Kidney epithelial cell (primary cell): ENCODE measurements at places on chromosomes 6 and 20. TPM values are rescaled to one million over a fixed set of nuclear protein-coding genes. Genes with fewer than 3 reads are reported as not detected.
A peak's percentile ranks its signal among the peaks of the same experiment; 100 is the strongest.

Gene PROKR2
- total RNA-seq, result not detected in 2 replicates

- DNase-seq, result no peak
Observed at GRCh38 chr20:46419882-46420281, 13.5 kb upstream of the ELMO2 start.

Gene STMND1
- 0.07 TPM in 1 of 2 replicates, not detected in the other for total RNA-seq

Gene OR2H1
- total RNA-seq, result not detected in 2 replicates

DNA sequence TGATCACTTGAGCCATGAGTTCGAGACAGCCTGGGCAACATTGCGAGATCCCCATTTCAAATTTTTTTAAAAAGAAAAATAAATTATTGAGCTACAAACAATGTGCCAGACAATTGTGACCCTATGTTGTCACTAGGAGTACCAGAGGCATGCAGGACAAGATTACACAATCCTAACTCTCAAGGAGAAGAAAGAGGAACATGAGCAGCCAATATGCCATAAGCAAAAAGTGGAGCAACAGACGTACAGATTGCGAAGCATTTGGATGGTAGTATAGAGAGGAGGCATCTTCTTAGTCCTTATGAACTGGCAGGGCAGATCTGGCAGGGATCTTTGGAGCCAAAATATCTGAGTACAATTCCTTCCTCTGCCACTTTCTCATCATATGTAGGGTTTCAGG is 156.4 kb downstream of the OR2B2 start:
- no peak for DNase-seq

GRCh38 chr6:82248273-82248735 is 760 bp upstream of the IBTK start:
- peak; percentile 91 for DNase-seq

DNA sequence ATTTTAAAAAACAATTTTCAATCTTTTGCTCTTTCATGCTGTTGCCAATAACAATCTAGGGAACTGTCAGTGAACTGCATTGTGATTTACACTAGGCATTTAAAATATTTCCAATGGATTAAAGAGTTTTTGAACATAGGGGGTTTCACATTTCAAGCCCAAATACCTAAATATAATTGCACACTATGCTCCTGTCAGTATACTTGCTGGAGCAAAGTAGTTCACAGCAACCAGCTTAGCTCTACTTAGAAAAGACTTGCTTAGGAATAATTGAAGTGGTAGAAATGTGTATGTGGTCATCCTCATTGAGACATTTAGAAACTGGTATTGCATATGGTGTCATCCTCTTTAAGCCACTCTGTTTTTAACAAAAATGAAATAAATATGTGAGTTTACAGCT is 41.7 kb upstream of the REV3L start:
- DNase-seq, result no peak

DNA sequence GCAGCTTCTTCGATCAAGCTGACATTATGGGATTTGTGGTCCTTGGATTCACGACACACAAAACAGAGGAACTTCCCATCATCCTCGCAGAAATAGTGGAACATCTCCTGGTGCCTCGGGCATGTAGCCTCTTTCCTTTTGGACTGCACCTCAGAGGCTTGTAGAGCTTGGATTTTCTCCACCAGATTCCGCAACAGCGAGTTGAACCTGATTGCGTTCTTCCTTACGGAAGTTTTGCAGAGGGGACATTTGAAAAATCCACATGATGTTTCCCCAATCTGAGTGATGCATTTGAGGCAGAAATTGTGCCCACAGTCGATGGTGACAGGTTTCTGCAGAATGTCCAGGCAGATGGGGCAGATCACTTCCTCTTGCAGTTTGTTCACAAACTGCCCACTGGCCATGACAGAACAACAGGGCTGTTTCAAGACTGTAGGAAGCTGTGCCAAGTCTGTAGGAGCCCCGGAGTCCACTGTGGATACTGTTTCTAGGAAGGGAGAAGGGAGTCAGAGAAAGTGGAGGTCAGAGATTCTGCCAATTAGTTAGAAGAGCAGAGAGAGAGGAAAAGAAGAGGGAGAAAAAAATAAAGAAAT is 392 bp downstream of the TRIM31 start:
- no peak for DNase-seq

DNA sequence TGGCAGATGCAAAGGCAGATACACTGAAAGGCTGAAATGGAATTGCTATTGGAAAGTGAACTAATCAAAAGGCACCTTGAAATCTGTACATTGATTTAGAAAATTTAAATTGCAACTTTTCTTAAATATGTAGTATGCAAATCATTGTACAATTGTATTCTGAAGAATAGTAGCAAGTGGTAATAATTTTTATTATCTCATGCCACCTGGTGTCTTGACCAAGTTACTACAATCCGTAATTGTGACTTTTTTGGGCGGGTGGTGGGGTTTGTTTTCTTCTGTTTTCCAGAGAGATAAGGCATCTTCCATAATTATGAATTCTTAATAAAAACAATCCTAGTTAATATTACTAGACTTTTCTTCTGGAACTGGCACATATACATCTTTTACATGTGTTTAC is 12.5 kb upstream of the BCKDHB start:
- DNase-seq, result no peak

DNA sequence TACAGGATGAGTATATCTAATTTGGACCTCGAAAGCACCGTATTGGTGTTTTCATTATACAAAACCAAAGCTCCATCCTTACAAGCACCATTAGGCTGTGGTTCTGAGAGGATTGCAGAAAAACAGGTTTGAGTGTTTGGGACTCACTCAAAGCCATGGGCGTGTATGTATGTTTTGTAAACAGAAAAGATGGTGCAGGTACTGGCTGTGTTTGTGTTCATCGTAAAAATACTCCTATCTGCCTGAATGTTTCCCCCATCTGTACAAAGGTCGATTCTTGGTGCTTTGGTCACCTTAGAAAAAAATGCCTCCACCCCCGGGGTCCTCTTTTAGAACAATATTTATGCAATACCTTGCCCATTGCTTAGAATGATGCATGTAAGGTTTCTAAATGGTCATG is 286.6 kb downstream of the TSHZ2 start:
- DNase-seq, result no peak

- DNase-seq, result no peak
Observed at GRCh38 chr6:56868687-56869086, 86.2 kb upstream of the BEND6 start.

Gene NRSN1
- total RNA-seq, result not detected in 2 replicates

- no peak for DNase-seq
Observed at GRCh38 chr20:64137598-64138031, 26.6 kb upstream of the MYT1 start.

GRCh38 chr20:10578607-10579006 is 95.2 kb downstream of the JAG1 start:
- no peak for DNase-seq

DNA sequence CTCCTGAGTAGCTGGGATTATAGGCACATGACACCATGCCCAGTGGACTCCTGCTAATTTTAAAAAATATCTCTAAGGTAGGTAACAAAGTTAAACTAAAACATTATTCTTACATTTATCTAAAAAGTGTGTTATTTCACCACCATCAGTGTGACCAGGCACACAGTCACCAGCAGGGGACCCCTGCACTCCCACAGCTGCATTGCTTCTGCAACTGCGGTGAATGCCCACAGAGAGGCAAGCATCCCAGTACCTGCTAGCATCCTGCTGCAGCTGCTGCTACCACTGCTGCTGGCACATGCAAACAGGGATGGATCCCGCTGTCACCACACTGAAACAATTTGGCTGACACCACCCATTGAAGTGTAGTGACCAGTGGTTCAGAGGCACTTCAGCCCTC is 21.9 kb upstream of the EPB41L2 start:
- DNase-seq, result no peak

Gene BEND6
- total RNA-seq, result 2.7 and 2.8 TPM in 2 replicates

GRCh38 chr6:109853426-109853825 is 124.7 kb upstream of the GPR6 start:
- no peak for DNase-seq

DNA sequence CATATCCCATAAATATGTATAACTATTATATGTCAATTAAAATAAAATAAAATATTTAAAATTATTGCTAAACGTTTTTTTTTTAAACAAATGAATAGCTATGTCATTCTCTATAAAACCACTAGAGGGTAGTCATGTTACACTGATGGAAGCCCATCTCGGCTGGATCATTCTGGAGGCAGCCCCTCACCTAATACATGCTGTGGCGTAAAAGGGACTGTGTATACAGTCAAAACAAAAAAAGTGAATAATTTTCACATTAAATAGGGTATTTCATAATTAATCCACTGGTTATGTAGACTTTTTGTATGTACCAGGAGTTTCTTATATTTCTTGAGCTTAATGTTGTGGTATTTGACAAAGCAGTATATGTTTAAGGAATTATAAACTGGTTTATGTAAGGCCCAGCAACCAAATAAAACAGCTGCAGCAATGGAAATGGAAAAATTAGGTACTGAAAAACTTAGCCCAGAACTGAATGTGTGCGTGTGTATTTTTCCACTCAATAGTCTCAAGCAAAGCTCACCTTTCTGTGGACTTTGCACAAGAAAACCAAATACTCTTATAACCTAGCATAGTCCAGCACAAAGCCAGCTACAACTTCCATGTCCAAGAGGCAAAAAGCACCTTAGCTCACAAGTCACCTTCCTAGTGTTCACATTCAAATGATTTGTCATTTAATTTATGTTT is 81.7 kb downstream of the COL9A1 start:
- DNase-seq, result no peak

DNA sequence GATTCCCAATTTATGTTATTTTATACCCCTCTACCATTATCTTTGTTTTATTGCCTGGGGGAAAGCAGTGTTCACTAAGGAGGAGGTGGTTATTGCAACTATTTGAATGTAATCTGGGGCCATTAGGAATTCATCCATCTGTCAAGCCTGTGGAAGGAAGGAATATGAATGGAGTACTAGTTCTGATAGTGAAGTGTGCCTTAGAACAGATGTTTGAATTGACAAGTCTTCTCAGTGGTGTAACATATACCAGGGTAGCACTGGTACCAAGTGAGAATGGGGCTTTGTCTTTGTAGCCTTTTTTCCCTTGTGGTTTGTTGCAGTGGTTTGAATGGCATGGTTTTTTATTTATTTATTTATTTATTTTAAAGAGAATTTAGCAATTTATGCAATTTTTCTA is 27.9 kb upstream of the HDAC2 start:
- DNase-seq, result no peak

DNA sequence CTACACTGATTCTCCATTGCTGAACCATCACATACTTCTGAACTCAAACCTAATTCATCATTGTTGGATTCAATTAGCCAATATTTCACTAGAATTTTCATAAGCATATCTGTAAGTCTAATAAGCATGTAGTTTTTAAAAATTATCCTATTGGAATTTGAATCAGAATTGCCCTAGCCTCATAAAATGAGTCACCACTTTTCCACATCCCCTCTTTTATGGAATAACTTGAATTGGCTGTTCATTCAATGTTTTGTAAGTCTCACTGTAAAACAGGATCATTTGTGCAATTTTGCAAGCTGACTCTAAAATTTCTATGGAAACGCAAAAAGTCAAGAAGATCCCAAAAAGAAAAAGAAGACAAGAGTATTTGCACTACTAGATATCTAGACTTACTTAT is 141.0 kb downstream of the HACE1 start:
- DNase-seq, result no peak

Gene VSTM2L
- 0.46 and 1.6 TPM in 2 replicates for total RNA-seq

Gene TINAG
- total RNA-seq, result 0.75 and 1.3 TPM in 2 replicates

DNA sequence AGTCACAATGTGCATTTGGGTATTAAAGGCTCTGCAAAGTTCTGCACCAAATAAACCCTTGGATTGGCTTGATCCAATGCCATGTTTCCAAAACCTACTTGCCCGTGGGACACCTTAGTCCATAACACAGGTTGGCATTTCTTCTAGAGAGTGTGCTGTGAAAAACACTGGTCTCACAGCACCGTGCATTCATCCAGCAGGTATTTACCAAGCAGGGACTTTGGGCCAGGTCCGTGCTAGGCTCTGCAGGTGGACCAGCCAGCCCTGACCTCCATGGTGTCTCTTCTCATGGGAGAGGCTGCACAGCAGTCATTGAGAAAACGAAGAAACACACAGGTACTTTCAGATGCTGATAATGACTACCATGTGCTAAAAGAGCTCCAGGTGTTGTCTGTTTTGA is 112.6 kb downstream of the CDH26 start:
- no peak for DNase-seq

GRCh38 chr6:110048221-110048875 is 70.2 kb downstream of the GPR6 start:
- DNase-seq, result no peak

GRCh38 chr6:89525786-89526562 is 93.0 kb downstream of the ANKRD6 start:
- no peak for DNase-seq

Gene SNTA1
- total RNA-seq, result 13.7 and 15.1 TPM in 2 replicates

Gene TBC1D22B
- 12.7 and 13.0 TPM in 2 replicates for total RNA-seq

GRCh38 chr6:145895802-145896201 is 68.4 kb downstream of the SHPRH start:
- DNase-seq, result no peak

DNA sequence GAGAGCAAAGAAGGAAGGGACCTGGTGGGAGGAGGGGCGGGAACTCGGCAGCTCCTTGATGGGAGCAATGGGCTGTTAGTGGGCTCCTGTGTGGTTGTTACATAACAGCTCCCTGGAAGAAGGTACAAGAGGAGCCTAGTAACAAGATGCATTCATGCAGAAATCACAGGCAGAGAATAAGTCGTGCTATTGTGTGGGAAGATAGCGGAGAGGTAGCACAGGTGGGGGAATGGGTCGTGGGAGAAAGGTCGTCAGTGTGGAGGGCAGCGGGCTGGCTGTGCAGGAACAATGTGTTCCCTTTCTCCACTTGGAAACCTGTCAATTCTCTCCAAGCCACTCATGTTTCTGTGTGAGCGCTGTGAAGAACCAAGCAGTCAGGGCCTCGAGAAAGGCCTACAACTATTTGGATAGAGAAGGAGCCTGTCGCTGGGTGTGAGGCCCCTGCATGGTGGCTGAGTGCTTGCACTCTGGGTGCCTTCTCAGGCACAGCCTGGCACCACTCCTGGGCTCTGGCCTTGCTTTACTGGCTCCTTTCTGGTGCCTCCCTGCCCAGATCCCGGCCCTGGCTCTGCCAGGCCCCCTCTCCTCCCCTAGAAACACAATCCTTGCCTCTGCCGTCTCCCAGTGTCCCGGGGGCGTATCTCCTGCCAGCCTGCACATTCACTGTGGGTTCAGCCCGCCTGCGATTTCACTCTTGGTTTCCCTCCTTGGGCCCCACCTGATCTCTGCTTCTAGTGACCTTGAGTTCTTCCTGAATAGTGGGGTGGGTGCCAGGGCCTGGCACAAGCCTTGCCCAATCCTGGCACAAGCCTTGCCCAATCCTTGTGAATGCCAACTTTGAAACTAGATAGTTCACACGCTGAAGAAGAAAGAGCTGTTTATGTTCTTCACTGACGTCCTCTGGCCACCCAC is 7.4 kb upstream of the FGD2 start:
- DNase-seq, result no peak

Gene KCNB1
- not detected in 2 replicates for total RNA-seq

DNA sequence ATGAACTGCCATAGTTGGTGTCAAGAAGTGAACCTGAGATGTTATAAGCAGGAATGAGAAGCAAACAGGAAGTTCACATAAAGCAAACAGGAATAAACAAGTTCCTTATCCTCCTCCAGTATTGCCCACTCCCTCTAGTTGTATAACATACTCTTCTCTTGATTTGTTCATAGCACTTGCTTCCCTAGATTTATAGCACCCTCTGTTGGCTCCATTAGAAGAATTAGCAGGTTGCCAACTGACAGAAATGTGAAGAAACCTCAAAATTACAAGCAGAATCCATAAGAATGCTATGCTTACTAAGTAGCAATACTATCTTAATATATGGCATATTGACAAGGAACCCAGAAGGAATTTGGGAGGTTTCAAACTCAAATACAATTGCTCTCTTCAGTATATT is 195.4 kb downstream of the TBX18 start:
- no peak for DNase-seq

Gene PTCHD4
- 3.0 and 3.4 TPM in 2 replicates for total RNA-seq
